Endothelial cell (in vitro differentiated cells): ENCODE measurements at places on chromosomes 2 and 18. TPM values are rescaled to one million over a fixed set of nuclear protein-coding genes. Genes with fewer than 3 reads are reported as not detected.
A peak's percentile ranks its signal among the peaks of the same experiment; 100 is the strongest.

Gene RESP18
- total RNA-seq, result not detected

DNA sequence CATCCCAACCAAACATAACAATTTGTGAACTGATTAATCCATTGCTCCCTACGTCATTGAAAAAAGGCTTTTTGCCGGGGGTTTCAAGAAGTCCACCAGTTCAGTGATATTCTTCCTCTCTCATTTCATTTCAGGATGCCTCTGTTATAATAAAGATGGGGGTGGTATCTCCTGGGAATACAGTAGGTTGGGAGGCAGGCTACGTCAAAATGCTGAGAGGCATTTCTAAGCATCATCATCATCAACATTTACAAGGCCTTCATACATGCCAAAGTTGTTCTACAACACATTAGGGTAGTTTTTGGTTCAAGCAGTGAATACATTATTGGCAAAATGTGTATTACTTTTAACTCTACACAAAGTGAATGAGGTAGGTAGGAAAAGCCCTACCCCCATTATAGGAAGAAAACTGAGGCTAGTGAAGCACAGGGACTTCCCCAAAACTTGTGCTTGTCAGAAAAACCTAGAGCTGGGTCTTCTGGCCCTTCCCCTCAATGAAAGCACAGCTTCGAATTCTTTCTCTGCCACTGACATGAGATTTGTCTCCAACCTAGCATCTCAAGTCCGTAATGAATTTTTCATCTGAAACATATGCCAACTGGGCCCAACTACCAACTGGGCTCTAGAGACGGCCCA, 11.3 kb downstream of the OSR1 start:
- peak overlapping the region; percentile 94 for H3K4me3 ChIP-seq
- peaks cover 17% of the 10 kb centered on the region for H3K27me3 ChIP-seq
- peak overlapping the region; percentile 97 for H3K27ac ChIP-seq
- no peak for DNase-seq
- peaks cover 18% of the 10 kb centered on the region for H3K4me1 ChIP-seq

DNA sequence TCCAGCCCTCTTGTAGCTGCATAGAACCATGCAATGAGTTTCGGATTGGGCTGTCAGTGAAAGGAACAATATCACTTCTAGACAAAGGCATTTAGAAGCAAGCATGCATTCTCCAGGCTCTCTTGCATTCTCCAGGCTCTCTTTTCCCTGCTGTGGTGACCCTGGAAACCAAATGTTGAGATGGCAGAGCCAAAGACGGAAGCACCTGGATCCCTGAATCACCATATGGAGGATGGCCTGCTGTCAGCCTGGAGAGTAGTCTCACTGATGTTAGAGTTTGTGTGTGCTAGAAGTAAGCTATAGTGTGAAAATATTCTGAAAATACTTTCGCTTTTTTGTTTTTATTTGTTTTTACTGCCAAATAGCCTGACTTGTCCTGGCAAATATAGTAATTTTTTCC, 203.9 kb downstream of the C1D start:
- no peak overlapping the region for H3K27ac ChIP-seq
- H3K36me3 ChIP-seq, result no peaks in the 10 kb centered on the region
- no peaks in the 10 kb centered on the region for H3K27me3 ChIP-seq

- no peak for DNase-seq
- H3K4me3 ChIP-seq, result no peak overlapping the region
- H3K27ac ChIP-seq, result no peak overlapping the region
Observed at GRCh38 chr18:49752095-49752457, 61.3 kb downstream of the ACAA2 start.

GRCh38 chr2:29921560-29921915, at the start of gene ALK:
TSS of gene ALK (minus strand) at chr2:29921586. CDS start at chr2:29920659, 927 bp downstream.
- H3K36me3 ChIP-seq, result no peaks in the 10 kb centered on the region
- H3K27me3 ChIP-seq, result peaks cover 7% of the 10 kb centered on the region
- no peak within 1 kb of the TSS for H3K27ac ChIP-seq
- H3K4me3 ChIP-seq, result peak within 1 kb of the TSS; percentile 65
- peaks cover 11% of the 10 kb centered on the region for H3K4me1 ChIP-seq

DNA sequence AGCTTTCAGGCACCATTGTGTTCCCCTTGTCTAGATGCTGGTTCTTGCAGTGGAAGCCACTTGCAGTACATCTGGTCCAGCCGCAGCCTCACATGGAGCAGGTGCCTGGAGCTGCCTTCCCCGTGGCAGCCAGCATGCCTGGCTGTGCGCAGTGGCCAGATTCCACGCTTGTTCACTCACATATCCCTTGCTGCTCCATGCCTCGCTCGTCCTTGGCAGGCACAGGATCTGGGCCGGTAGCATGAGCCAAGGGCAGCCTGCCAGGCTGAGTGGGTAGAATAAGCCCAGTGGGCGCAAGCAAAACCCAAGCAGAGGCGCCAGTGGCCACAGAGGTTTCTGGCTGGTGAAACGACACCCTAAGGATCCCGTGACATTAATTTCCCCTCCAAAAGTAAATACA, 20.6 kb downstream of the TMX3 start:
- DNase-seq, result no peak
- peak overlapping the region; percentile 55 for H3K27ac ChIP-seq
- H3K27me3 ChIP-seq, result peaks cover 2% of the 10 kb centered on the region
- H3K4me3 ChIP-seq, result peak overlapping the region; percentile 83

Gene TMEM17
- 1.7 TPM for total RNA-seq

- peaks cover 23% of the 10 kb centered on the region for H3K4me1 ChIP-seq
- no peak for DNase-seq
- H3K4me3 ChIP-seq, result no peak overlapping the region
Observed at GRCh38 chr18:75238100-75238499, 27.5 kb downstream of the TSHZ1 start.

DNA sequence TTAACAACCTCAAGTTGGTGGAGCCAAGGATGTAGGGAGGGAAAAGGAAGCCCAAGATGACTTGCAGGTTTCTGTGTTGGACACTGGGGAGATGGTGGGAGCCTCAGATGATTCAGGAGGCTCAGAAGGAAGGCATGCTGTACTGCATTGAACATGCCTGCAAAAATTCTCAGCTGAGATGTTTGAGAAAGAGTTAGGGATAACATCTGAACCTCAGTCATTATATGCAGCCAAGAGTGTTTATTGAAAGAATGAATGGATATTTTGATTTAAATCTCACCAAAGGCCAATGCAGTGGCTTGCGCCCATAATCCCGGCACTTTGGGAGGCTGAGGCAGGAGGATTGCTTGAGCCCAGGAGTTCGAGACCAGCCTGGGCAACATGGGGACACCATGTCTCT, 243.0 kb downstream of the MYCN start:
- no peak overlapping the region for H3K4me3 ChIP-seq
- no peaks in the 10 kb centered on the region for H3K27me3 ChIP-seq
- DNase-seq, result no peak
- peaks cover 19% of the 10 kb centered on the region for H3K4me1 ChIP-seq
- no peak overlapping the region for H3K27ac ChIP-seq

- H3K4me3 ChIP-seq, result no peak overlapping the region
- H3K36me3 ChIP-seq, result peaks cover 5% of the 10 kb centered on the region
- no peak overlapping the region for H3K27ac ChIP-seq
- H3K4me1 ChIP-seq, result peaks cover 8% of the 10 kb centered on the region
- H3K27me3 ChIP-seq, result peaks cover 3% of the 10 kb centered on the region
- no peak for DNase-seq
Observed at GRCh38 chr2:49004036-49004626, 150.2 kb downstream of the FSHR start.

GRCh38 chr2:60964651-60965498, 52.6 kb upstream of the PEX13 start:
- H3K4me3 ChIP-seq, result no peak overlapping the region
- no peaks in the 10 kb centered on the region for H3K27me3 ChIP-seq
- no peak for DNase-seq
- no peaks in the 10 kb centered on the region for H3K36me3 ChIP-seq

- no peak overlapping the region for H3K4me3 ChIP-seq
- H3K36me3 ChIP-seq, result no peaks in the 10 kb centered on the region
- H3K27ac ChIP-seq, result no peak overlapping the region
Observed at GRCh38 chr2:121037480-121037879, 247.5 kb downstream of the TFCP2L1 start.

GRCh38 chr18:69400253-69400975, at the start of gene DOK6:
TSS of gene DOK6 (plus strand) at chr18:69400888.
- H3K36me3 ChIP-seq, result no peaks in the 10 kb centered on the region
- H3K4me1 ChIP-seq, result peaks cover 9% of the 10 kb centered on the region
- peak within 1 kb of the TSS; percentile 10 for H3K27ac ChIP-seq

DNA sequence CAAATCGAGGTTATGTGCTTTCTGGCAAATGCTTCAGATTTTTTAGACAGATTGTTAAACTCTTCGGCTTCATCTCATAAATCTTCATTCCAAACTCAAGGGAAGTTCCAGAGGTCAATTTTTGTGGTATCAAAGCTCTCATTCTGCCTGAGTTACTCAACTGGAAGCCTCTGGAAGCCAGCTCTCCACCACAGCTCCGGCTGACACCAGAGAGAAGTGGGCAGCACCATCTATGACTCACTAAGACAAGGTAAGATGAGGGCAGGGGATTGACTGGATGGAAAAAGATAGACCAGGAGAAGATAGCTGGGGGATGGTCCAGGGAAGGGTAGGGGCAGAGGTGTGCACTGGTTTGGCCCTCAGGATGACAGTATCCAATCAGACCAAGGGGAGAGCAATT, 137.3 kb upstream of the HNRNPA3 start:
- DNase-seq, result no peak
- H3K27ac ChIP-seq, result no peak overlapping the region
- H3K4me3 ChIP-seq, result no peak overlapping the region
- no peaks in the 10 kb centered on the region for H3K36me3 ChIP-seq
- H3K27me3 ChIP-seq, result peaks cover 2% of the 10 kb centered on the region
